Mesothelial cell of epicardium (in vitro differentiated cells): ENCODE measurements at places on chromosomes 12 and 14.

DNA sequence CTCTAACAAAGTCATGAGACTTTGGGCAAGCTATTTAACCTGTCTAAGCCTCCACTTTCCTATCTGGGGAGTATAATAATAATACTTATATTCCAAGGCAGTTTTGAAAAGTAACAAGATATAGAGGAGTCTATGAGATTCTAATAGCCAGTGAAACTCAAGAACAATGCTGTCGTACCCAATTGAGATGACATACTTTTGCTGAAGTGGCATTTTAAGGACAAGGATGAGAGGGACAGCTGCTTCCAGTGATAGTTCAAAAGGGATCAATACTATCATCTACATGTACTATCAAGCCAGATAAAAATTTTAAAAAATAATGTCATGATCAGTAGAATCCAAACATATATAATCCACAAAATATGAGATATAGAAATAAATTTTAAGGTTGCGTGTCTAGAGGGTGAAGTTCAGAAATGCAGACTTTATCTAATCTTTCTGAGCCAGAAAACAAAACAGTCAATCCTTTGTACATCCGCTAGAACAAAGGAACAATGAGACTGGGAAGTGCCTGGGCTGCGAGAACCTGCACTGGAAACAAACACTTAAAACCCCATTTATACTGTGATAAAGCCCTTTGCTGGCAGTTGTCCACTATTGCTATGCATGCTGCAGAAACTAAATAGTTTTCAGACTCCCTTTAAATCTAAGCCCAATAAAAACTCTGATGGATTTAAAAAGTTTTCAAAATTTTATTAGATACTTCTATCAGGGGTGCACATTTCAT, 38.6 kb downstream of the PTPRB start:
- DNase-seq, result no peak

- DNase-seq, result no peak
Observed at GRCh38 chr14:102991376-102991775, 66.0 kb downstream of the CDC42BPB start.

- no peak for DNase-seq
Observed at GRCh38 chr14:69154779-69155178, 1.9 kb upstream of the DCAF5 start.

DNA sequence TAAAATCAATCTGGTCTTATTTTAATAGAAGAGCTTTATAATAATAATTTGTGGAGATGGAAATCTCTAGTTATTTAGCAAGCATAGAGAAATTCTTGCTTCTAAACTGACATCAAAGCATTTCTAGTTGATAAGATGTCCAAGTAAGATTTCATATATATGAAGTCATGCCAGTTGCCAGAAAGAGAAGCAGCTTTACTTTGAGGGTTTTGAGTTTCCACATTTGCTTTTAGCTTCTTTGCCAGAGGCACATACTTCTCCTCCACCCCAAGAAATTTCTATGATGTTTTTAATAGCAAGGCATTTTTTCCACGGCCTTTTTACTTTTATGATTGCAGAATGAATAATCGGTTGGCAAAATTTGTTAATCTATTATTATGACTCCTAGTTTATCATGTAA, 24.2 kb upstream of the YAF2 start:
- DNase-seq, result no peak

- no peak for DNase-seq
Observed at GRCh38 chr12:46843811-46844210, 18.0 kb upstream of the SLC38A4 start.

GRCh38 chr14:50312734-50313054, 570 bp downstream of the DMAC2L start:
- no peak for DNase-seq
